COR-L47 (cell line): ENCODE measurements at places on chromosomes 2 and 18.

DNA sequence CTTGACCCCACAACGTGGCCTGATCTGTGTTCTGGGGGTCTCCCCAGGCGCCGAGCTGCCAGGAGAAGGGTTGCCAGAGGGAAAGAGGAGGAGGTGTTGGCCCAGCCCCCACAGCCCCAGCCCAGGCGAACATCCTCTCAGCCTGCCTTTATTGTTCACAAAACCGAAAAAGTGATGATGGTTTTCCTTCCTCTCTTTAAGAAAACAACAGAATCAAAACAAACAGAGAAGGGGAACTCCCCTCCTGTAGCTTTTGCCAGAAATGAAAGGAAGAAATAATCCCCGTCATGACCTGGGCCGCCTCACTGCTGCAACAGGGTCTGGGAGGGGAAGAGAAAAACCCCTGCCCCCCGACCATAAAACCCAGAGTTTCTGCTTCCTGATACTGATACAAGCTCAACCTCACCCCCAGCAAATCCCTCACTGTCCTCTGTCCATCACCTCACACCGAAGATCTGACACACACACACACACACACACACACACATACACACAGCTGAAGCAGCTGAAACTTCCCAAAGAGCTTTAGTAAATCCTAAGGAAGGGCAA lies 52.0 kb downstream of the ZFP36L2 start:
- no peak for DNase-seq

DNA sequence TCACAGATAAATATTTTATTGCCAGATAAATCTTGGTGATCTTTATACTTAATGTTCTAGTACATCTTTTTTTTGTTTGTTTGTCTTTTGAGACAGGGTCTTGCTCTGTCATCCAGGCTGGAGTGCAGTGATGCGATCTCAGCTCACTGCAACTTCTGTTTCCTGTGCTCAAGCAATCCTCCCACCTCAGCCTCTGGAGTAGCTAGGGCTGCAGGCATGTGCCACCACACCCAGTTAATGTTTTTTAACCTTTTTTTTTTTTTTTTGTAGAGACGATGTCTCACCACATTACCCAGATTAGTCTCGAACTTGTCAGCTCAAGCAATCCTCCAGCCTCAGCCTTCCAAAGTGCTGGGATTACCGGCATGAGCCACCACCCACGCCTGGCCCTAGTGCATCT lies 9.1 kb upstream of the C1GALT1C1L start:
- DNase-seq, result no peak

- no peak for DNase-seq
Observed at GRCh38 chr18:37662546-37663339, 97.1 kb upstream of the CELF4 start.

- DNase-seq, result no peak
Observed at GRCh38 chr18:49174478-49174877, 223.7 kb upstream of the SMAD7 start.

- DNase-seq, result no peak
Observed at GRCh38 chr2:10451819-10452218, 3.7 kb upstream of the ODC1 start.

DNA sequence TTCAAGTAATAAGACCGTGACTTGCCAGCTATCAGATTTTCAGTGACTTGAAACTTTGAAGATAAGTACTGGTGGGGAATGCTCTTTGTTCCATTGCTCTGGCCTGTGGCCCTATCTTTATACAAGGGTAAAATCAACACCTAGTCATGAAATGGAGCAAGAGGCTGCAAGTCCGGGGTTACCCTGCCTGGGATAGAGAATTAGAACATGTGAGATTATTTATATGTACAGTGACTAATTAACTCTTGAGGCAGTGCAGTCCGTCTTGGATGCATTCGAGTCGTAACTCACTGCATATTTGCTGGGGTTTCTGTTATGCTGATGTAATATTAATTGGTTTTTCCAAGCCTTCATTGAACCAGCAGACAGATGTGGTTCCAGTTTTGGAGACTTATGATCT lies 105.8 kb upstream of the LYPD6 start:
- DNase-seq, result no peak

GRCh38 chr2:33145459-33145858 lies 198.7 kb downstream of the LTBP1 start:
- DNase-seq, result no peak

DNA sequence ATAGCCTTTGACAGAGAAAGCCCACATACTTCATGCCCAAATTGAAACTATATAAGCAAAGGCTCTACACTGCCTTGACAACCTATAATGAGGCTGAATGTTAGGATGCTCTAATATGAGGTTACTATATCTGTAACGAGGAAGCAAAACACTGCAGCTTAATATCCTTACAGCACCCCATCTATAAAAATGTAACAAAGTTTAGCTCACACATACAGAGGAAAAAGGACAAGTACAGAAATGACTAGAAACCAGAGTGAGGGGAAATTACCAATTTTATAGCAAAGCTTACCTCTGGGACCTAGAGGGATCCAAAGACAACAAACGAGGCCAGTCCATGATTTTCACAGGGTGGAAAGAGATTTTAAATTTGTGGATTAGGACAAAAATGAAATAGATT lies 138.5 kb downstream of the COL4A4 start:
- DNase-seq, result no peak

DNA sequence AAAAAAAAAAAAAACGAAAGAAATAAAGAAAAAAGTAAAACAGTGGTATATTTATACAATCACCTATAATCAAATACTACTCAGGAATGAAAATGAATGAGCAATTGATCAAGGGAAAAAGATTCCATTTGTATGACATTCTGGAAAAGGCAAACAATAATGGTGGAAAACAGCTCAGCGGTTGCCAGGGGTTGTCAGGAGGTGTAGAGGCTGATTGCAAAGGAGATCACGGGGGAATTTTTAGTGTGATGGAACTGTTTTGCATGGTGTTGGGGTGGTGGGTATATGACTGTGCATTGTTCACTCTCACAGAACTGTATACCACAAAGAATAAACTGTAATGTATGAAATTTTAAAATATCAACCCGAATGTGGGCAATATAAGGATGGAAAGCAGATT lies 45.5 kb upstream of the INPP4A start:
- DNase-seq, result no peak

DNA sequence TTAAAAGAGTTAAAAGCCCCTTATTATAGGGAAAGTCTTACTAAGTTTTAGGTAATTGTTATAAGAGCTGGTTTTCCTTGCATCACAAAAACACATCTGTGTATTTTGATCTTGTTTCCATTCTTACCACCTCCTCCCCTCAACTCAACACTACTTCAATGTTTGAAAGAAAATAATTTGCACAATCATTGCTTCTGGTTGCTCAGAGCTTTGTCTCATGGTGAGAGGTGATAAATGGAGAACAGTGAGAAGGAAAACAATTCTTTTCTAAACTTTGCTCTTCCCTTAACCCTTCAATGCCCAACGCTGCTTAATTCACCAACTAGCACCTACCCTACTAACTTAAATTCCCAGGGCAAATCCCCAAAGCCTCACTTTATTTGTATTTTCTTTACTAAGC lies 268.1 kb upstream of the LINC00305 start:
- DNase-seq, result no peak

DNA sequence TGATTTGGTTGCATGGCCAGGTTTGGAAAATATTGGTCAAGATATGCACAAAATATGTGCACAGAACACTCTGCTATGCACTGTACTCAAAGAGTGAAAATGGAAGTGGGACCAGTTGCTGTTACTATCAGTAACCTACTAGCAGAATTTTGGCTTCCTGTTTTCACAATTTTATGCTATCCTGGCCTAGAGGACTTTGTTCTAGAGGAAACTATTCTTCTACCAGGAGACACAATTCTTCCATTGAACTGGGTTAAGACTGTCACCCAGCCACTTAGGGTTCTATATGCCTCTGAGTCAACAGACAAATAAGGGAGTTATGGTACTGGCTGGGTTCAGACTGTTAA lies 431.4 kb upstream of the DCC start:
- DNase-seq, result no peak
